KG1 (cell line): ENCODE measurements at places on chromosomes 7 and 10.

- DNase-seq = no peak
These were observed 9.6 kb downstream of the DENND2A start for GRCh38 chr7:140631021-140631420.

DNA sequence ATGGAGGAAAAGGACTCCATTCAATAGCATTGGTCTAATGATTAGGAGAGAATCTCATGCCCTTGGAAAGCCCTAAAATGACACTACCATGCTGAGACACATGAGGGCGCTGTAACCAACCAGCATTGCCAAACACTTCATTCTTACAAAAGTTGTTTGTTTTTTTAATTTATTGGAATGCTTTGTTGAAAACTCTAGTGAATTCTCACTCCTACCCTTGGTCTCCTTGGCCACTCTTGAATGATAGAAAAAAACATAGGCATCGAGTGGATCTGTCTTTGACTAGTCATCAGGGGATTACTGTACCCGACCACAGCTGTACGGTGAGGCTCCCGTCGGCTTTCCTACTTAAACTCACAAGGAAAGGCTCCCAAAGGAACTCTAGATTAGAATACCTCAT is 29.3 kb upstream of the ADD3 start:
- DNase-seq = peak; percentile 20

- no peak for DNase-seq
These were observed 22.4 kb upstream of the FGL2 start for GRCh38 chr7:77222065-77222464.

DNA sequence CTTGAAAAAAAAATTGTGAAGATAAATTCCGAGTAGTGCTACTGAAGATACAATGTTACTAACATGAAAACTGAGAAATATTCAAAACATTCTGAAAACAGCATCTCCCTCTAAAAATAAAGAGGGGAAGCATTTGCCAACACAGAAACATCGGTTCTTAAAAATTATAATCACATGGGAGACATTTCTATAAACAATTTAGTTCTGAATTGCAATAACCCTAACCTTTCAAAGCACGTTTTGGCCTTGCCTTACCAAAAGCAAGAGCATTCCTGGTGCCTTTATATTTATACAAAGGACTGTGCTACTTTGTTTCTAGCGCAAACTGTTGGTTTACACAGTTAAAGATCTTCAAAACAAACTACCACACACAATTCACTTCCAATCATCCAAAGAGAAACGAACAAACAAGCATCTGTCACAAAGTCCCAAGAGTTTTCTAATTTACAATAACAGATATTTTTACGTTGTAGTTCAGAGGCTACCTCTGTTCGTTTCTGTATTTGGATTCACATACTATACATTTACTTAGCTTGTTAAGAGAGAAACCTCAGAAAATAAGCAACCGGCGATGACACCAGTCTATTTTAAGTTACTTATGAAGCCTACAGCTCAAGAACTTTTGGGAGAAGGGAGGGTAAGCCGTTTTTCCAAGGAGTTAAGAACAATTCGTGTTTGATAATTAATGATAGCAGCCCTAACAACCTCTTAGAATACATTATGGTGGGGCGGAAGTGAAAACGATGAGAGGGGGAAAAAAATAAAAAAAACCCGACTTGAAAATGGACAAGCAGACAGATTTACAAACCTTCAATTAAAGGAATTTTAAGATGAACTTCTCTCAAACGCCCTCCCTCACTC is 1.3 kb downstream of the ABI1 start:
- no peak for DNase-seq

DNA sequence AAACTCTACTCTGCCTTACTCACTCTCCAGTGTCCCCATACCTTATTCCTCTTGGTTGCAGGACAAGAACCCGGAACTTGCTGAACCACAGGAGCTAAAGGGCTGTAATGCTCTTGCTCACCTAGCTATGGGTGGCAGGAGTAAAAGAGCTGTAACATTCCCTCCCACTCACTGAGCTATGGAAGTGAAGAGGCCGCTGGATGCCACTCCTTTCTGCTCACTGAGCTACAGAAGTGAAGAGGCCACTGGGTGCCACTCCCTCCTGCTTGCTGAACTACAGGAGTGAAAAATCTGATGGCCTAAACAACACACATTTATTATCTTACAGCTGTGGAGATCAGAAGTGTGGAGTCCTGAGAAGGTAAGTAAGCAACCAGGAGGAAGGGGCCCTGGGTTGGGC is 17.5 kb downstream of the MRPS24 start:
- no peak for DNase-seq

DNA sequence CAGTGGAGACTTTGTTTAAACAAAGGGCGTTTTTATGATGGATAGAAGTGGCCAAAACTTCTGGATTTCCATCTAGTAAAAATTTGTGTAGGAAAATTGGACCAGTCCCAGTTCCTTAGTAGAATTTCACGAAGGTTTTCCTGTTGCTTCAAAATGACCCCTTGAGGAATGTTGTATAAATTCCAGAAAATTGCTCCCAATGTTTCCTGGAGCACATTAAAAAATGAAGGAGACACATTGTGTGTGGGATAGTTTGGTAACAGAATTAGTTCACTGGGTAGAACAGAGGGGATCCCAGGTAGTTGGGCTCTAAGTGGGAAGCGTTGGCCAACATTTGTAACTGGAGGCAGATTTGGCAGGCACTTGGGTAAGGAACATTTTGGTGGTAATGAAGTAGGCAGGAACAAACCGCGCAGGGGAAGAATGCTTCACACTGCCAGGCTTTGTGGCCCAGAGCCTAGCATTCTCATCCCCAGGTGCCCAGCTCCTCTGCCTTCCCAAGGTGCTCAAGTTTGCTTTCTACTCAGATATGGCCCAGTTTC is 758.6 kb downstream of the AUTS2 start:
- no peak for DNase-seq
